Skin of body (tissue), 3 donors: ENCODE measurements at places on chromosomes 13 and 19. TPM values are rescaled to one million over a fixed set of nuclear protein-coding genes. Genes with fewer than 3 reads are reported as not detected.

NECTIN2 gene
- total RNA-seq: 34.0 TPM

PTH2 gene
- not detected for total RNA-seq

GSX1 gene
- total RNA-seq: not detected

LRG1 gene
- total RNA-seq: 0.79 TPM

TMTC4 gene
- total RNA-seq: 22.9 TPM

S1PR5 gene
- 6.6 TPM for total RNA-seq

SLITRK5 gene
- total RNA-seq: 1.8 TPM

PRRG2 gene
- total RNA-seq: 2.8 TPM

KIR2DL4 gene
- not detected for total RNA-seq
